ENCODE measurements at places on chromosomes 7 and 10.

- H3K27ac ChIP-seq, result no peak overlapping the region
- no peaks in the 10 kb centered on the region for H3K4me1 ChIP-seq
- peaks cover 7% of the 10 kb centered on the region for H3K27me3 ChIP-seq
- no peaks in the 10 kb centered on the region for H3K36me3 ChIP-seq
- no peak for DNase-seq
- H3K4me3 ChIP-seq, result no peak overlapping the region
Measured at GRCh38 chr7:103521937-103522336, 75.9 kb upstream of the SLC26A5 start.

- no peaks in the 10 kb centered on the region for H3K4me1 ChIP-seq
- H3K27ac ChIP-seq, result no peak overlapping the region
- H3K36me3 ChIP-seq, result peaks cover 9% of the 10 kb centered on the region
- DNase-seq, result no peak
Measured at GRCh38 chr7:75982306-75983064, 11.9 kb downstream of the TMEM120A start.

- H3K27me3 ChIP-seq, result peaks cover 38% of the 10 kb centered on the region
- H3K36me3 ChIP-seq, result no peaks in the 10 kb centered on the region
- peaks cover 5% of the 10 kb centered on the region for H3K4me1 ChIP-seq
- peak; percentile 73 for DNase-seq
- no peak within 1 kb of the TSS for H3K4me3 ChIP-seq
- H3K27ac ChIP-seq, result no peak within 1 kb of the TSS
Measured at GRCh38 chr10:49679480-49679893, at the start of gene C10orf53. Gene C10orf53 (plus strand): TSS chr10:49679651. CDS start chr10:49679698, 47 bp downstream.

- no peaks in the 10 kb centered on the region for H3K27me3 ChIP-seq
- no peak for DNase-seq
- H3K36me3 ChIP-seq, result no peaks in the 10 kb centered on the region
- H3K4me1 ChIP-seq, result no peaks in the 10 kb centered on the region
- H3K27ac ChIP-seq, result no peak overlapping the region
Measured at GRCh38 chr7:19009241-19009935, 108.0 kb downstream of the TWIST1 start.

DNA sequence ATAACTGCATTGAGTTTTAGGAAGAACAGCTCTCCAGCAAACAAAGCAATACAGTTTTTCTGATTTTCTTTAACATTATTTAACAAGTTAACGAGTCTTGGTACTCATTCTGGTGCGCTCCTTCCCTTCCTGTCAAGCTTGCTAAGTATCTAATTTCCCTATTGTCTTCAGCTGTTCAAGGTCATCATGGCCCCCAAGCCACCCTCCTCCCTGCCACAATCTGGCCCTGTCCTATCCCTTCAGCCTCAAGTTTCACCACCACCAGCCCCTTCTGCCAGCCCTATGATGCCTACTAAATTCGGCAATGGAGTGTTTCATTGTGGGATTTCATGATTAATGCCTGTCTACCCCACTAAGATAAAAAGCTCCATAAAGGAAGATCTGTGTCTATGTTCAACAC lies 121.0 kb downstream of the SORCS1 start:
- no peak for DNase-seq
- no peaks in the 10 kb centered on the region for H3K4me1 ChIP-seq
- no peaks in the 10 kb centered on the region for H3K27me3 ChIP-seq
- H3K4me3 ChIP-seq, result no peak overlapping the region

DNA sequence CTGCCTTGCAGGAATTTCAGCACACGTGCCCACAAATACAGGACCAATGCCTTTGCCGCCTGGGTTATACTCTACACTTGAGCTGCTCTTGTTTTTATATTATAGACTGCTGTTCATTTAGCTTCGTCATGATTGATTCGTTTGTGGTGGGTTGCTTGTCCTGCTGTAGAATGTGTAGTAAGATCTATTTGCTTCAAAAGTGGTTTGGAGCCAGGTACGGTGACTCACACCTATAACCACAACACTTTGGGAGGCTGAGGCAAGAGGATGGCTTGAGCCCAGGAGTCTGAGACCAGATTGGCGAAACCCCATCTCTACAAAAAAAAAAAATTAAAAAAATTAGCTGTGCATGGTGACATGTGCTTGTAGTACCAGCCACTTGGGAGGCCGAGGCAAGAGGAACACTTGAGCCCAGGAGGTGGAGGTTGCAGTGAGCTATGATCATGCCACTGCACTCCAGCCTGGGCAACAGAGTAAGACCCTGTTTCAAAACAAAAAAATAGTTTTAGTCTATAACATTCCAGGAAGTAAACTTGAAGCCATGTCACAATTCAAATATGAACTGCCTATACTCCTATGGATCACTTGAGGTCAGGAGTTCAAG lies 9.0 kb upstream of the RHBDD2 start:
- H3K36me3 ChIP-seq, result no peaks in the 10 kb centered on the region
- H3K27me3 ChIP-seq, result peaks cover 6% of the 10 kb centered on the region
- H3K27ac ChIP-seq, result no peak overlapping the region
- H3K4me3 ChIP-seq, result no peak overlapping the region

DNA sequence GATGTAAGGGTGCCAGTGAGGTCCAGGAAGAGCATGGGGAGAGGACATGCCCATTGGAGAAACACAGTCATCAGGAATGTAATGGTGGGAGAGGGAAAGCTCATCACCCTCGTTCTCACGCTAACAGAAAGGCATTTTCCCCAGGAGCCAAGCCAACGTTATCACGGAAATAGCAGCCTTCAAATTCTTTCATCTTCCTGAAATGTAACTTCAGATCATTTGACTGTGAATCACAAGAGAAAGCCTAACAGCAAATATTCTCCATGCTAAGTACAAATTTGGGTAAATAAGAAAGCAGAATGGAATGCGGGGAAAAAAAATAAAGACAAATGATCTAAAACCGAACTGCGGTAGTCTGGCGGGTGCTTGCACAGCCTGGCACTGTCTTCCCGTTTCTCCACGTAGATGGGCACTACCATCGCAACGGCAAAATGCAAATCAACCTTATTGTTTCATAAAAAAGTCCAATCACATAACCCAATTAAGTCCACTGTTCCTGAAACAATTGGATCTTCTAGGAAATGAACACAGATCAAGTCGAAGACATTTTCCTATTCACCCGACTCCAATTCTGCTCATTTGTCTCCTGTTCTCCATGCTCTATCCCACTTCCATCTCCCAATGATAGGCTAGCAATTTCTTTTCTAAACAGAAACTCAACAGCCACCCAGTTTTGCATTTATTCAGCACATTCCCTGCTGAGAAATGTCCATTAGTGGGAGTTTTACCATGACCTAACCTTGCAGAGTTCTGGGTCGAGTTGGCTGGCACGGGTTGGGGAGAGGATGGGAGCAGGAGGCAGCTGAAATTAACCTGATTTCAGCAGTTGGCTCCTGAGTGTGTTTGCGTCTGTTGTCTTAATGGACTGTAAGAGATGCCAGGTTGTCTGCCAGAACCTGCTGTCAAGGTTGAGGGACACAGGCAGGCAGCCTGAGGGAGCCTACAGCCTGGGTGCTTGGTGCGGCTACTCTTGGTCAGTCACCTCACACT lies 74.6 kb upstream of the FRMD4A start:
- DNase-seq, result no peak
- H3K4me1 ChIP-seq, result peaks cover 18% of the 10 kb centered on the region
- peaks cover 2% of the 10 kb centered on the region for H3K36me3 ChIP-seq
- H3K4me3 ChIP-seq, result no peak overlapping the region

DNA sequence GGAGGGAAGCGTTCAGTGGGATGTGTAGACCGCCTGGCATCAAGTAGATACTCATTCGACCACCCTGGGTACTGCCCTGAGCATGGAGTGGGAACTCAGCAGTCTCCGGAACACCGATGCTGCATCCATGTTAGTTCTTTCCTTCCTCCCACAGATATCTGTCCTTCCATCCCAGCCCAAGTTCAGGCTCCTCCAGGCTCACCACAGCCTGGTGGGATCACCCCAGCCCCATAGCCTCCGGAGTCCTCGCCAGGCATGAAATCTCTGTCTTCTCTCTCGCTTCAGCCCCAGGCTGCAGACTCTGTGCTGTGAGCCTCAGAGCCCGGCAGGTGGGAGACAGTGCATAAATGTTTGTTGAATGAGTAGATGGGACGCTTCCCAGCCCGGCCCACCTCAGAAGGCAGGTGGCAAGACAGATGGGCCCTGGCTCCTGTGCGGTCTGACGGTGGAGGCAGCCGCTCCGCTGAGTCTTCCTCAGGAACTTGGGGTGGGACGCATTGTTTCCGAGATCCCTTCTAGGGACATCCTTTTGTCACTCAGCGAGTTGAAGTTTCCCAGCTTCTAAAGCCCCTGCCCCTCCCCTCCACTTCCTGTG lies 42.9 kb downstream of the ELFN1 start:
- no peak for DNase-seq
- H3K4me3 ChIP-seq, result no peak overlapping the region
- no peak overlapping the region for H3K27ac ChIP-seq
- H3K27me3 ChIP-seq, result no peaks in the 10 kb centered on the region
- peaks cover 7% of the 10 kb centered on the region for H3K4me1 ChIP-seq

GRCh38 chr10:91210435-91210834 lies 10.0 kb upstream of the PCGF5 start:
- peak overlapping the region; percentile 22 for H3K27ac ChIP-seq
- peaks cover 54% of the 10 kb centered on the region for H3K4me1 ChIP-seq
- H3K36me3 ChIP-seq, result no peaks in the 10 kb centered on the region
- peak; percentile 41 for DNase-seq
- no peak overlapping the region for H3K4me3 ChIP-seq
- H3K27me3 ChIP-seq, result no peaks in the 10 kb centered on the region

DNA sequence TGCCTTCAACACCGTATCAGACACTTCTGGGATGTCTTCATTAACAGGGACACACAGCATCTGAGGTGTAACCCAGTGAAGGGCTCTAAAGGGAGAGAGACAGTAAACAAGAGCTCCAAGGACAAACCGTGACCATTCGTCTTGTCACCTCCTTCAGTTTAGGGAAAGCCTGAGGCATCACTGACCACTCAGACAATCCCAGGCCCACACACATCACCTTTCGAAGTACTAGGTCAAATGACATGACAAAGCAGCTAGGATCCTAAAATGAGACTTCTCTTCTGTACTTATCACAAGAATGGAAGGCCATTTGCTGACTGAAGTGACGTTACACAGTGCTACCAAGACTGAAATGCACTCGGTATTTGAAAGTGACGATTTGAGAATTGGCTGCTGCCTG lies 200.7 kb upstream of the KCTD7 start:
- H3K4me1 ChIP-seq, result no peaks in the 10 kb centered on the region
- peaks cover 5% of the 10 kb centered on the region for H3K36me3 ChIP-seq
- no peak for DNase-seq
- H3K27me3 ChIP-seq, result no peaks in the 10 kb centered on the region
- no peak overlapping the region for H3K27ac ChIP-seq
- H3K4me3 ChIP-seq, result no peak overlapping the region

GRCh38 chr7:48098846-48099245 lies 9.8 kb downstream of the UPP1 start:
- H3K36me3 ChIP-seq, result peaks cover 72% of the 10 kb centered on the region
- H3K4me1 ChIP-seq, result peaks cover 53% of the 10 kb centered on the region
- H3K27me3 ChIP-seq, result no peaks in the 10 kb centered on the region
- no peak for DNase-seq
- no peak overlapping the region for H3K4me3 ChIP-seq

- H3K4me1 ChIP-seq, result no peaks in the 10 kb centered on the region
- H3K4me3 ChIP-seq, result no peak overlapping the region
- no peak for DNase-seq
- no peaks in the 10 kb centered on the region for H3K27me3 ChIP-seq
- H3K27ac ChIP-seq, result no peak overlapping the region
Measured at GRCh38 chr10:132272231-132272971, 35.3 kb downstream of the STK32C start.

DNA sequence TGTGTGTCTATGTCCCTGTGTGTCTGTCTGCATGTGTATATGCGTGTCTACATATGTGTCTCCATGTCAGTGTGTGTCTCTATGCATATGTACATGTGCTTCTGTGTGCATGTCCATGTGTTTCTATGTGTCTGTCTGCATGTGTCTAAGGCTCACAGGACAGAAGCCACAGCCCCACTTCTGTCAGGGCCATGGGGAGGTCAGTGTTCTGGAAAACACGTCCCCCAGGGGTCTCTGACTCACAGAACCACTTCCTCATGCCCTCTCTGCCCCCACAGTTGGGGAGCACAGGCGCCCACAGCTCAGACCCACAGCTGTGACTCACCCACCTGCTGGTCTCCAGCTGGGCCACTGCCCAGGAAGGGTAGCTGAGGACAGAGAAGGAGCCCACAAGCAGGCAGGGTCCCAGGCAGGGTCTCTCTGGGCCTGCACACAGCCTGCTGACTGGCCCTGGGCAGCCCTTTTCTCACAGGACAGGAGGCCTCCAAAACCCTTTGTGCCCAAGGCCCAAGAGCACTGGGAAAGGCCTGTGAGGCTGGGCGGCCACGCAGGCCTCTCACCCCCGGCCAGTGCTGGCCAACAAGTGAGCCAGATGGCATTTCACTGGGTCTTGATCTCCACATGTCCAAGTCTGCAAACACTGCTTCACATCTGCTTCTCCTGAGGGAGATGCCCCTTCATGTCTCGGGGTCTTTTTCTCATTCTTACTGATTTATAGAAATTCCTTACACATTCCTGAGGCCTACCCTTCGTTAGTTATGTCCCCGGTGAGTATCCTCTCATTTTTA lies 102.9 kb upstream of the FAM20C start:
- peaks cover 2% of the 10 kb centered on the region for H3K4me1 ChIP-seq
- no peak overlapping the region for H3K4me3 ChIP-seq
- H3K27ac ChIP-seq, result no peak overlapping the region
- DNase-seq, result peak; percentile 21

Data from activated CD4-positive, alpha-beta T cell treated with anti-CD3 and anti-CD28 coated beads for 36 hours (primary cell).